ENCODE measurements at places on chromosomes 1 and 21.

GRCh38 chr1:55117941-55118340 lies 78.6 kb downstream of the PCSK9 start:
- DNase-seq: no peak

- DNase-seq: no peak
Observed at GRCh38 chr21:14877581-14878228, 187.1 kb downstream of the NRIP1 start.

DNA sequence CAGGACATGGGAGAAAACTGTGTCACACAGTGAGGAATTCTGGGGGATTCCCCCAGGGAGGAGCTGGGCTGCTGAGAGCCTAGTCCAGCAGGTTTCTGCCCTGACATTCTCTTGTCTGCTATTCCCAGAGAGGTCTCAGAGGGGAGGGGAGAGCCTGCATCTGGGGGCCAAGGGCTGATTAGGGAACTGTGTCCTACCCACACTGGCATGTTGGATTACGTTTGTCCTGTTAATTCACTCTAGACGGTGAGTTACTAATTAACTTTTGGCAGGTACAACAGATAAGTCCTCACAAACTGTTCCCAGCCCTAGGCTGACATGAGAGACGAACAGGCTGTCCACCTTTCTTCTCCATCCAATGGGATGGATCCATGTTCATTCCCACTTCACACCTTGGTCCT lies 2.6 kb upstream of the SH3BGRL3 start:
- DNase-seq: no peak

- DNase-seq: peak; percentile 71
Observed at GRCh38 chr1:43565600-43566360, 35.1 kb downstream of the PTPRF start.

DNA sequence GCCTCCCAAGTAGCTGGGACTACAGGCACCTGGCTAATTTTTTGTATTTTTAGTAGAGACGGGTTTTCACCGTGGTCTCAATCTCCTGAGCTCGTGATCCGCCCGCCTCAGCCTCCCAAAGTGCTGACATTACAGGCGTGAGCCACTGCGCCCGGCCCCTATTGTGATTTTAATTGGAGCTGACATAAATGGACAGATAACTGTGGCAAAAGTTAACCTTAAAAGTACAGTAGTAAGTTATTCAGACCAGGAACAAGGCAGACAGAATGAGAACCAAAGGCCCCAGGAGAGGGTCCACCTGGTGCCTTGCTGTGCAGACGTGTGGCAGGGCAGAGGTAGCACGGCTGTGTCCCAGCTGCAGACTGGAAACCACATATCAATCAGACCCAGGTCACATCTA lies 11.0 kb downstream of the TMEM201 start:
- no peak for DNase-seq
